ENCODE measurements at places on chromosomes 2 and 18.

- DNase-seq: no peak
Observed at GRCh38 chr18:41624460-41624859, 330.6 kb upstream of the PIK3C3 start.

DNA sequence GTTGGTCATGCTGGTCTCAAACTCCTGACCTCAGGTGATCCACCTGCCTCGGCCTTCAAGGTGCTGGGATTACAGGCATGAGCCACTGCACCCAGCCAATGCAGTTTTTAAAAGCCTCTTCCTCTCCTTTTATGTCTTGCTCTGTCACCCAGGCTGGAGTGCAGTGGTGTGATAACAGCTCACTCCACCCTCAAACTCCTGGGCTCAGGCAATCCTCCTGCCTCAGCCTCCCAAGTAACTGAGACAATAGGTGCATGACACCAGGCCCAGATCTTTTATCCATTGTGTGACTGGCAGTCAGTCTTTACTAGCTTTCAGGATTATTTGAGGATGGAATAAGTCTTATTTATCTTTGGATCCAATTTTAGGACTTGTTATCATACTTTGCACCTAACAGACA is 13.2 kb downstream of the KCTD18 start:
- DNase-seq: no peak

GRCh38 chr2:170177950-170178781 is at the start of gene MYO3B:
MYO3B (plus strand) TSS chr2:170178147; CDS start chr2:170178288, 141 bp downstream.
- no peak for DNase-seq

DNA sequence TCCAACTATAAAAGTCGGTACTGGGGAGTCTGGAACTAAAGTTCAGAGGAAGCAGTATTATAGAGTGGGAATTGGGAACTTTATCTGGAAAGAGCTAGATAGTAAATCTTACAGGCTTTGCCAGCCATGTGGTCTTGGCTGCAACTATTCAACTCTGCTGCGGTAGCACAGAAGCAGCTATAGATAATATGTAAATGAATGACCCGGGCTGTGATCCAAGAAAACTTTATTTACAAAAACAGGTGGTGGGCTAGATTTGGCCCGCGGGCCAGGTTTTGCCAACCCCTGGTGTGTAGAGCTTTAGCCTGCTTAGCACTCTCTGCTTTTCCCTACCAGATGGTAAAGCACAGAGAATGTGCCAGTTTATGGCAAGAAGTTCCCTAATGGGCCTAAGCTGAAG is 70.8 kb downstream of the TNP1 start:
- no peak for DNase-seq

GRCh38 chr2:216519154-216519762 is 20.6 kb downstream of the RPL37A start:
- peak; percentile 14 for DNase-seq

DNA sequence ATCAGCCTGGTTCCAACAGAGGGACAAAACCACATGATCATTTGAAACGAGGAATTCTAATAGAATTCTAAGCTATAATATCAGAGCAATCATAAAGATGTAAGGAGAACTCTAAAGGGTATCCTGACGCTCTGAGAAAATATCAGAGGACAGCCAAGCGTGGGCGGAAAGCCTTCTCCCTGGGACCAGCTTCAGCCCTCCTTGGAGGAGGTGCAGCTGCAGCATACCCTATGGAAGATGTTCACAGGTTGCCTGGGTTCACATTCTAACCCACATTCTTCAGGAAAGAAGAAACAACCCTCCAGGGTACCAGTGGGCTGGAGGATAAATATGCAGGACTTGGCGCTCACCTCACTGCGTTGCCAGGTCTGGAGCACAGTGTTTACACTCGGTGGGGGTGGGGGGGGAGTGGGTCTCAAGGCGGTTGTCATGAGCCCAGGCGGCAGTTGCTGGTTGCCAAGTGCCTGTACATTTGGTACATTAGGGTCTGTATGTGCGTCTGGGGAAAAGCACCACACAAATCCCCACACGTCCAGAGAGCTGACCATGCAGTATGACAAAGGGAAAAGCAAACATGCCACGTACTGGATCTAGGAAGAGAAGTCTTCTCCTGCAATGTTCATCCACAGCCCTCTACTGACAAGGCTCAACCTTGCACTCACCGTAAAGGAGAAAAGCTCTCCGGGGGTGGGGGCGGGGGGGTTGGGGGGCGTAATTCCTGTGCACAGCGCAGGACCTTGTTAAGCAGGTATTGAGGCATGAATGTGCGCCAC is 80.5 kb downstream of the CDH19 start:
- DNase-seq: no peak

DNA sequence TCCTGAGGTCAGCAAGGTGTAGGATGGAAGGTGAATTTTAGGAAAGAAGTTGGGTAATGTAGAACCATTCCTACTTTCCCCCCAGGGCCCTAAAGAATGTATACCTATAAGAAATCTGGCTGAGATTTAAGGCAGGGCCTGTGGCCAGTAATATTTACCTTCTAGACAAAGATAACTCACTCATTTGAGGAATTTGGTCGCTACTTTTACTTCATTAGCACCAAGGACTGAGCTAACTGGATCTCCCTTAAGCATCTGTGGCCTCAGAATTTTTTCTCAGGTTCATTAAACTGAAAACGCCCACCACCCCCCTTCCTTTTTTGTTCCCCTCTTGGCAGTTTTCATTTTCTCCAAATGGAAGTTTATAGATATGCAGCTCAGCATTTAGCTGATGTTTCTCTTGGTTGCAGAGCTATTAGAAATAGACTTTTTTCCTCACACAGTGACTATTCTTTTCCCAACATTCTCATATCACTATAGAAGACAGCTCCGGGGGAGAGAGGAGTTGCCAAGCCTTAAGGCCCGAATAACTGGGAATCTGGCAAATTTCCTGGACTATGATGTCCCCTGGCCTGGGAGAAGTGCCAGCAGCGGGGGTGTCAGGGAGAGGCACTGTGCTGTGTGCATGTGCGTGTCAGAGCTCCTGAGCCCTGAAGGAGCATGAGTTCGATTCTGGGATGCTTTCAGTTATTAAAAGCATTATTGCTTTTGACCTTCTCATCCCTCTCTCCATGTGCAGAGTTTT is 310.9 kb downstream of the PRKCE start:
- no peak for DNase-seq

DNA sequence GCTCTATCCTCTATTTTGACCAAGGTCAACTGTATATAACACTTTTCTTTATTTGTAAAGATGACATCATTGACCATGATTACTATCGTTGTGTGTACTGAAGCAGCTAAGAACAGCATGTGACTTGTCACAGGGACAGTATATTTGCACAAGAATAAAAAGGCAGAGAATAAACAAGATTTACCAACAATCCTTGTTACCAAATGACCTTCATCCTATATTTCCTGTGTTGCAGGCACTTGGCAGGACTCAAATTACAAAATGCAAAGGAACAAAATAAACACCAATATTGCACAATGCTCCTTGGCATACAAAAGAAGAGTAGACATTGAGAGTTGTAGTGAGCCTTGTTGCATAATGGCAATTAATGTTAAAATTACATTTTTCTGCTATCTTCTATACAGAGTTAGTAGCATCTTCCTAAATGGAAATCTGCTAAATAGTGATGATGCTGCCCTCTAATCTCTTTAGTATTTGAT is 61.8 kb downstream of the RFTN2 start:
- DNase-seq: no peak

- no peak for DNase-seq
Observed at GRCh38 chr2:164692114-164692513, 70.8 kb upstream of the GRB14 start.

GRCh38 chr2:127140538-127140937 is 33.6 kb upstream of the BIN1 start:
- DNase-seq: no peak

- DNase-seq: no peak
Observed at GRCh38 chr2:197929008-197929885, 124.9 kb downstream of the PLCL1 start.

GRCh38 chr2:106581755-106582147 is 94.6 kb downstream of the CD8B2 start:
- no peak for DNase-seq

DNA sequence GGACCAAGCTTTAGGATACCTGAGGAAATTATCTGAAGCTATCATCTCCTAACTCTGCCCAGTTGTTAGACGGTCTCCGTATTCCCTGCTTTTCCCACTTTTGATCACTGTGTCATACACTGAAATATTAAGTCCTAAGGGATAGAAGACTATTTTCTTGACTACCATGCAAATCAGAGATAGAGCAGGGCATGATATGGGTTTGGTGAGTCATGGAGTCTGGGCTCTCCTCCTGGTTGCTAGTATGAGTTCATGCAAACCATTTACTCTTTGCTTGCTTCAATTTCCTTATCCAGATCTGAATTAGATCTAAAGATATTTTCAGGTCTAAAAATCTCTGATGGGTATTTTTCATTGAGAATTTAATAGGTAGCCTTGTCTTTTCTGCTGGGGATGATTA is 55.0 kb downstream of the EHBP1 start:
- no peak for DNase-seq

All from NK-92 treated with Interleukin-12 subunit alpha and Interleukin-12 subunit beta, amount 100 ng/mL, for 24 hours (cell line).